ENCODE measurements at places on chromosomes 12 and 14. TPM values are rescaled to one million over a fixed set of nuclear protein-coding genes. Genes with fewer than 3 reads are reported as not detected.
A peak's percentile ranks its signal among the peaks of the same experiment; 100 is the strongest.

The RIPK3 gene
- total RNA-seq, result 15.5 TPM

- peaks cover 3% of the 10 kb centered on the region for H3K4me1 ChIP-seq
- no peak for DNase-seq
- H3K27ac ChIP-seq, result no peak overlapping the region
- H3K27me3 ChIP-seq, result peaks cover 37% of the 10 kb centered on the region
Measured at GRCh38 chr14:24403294-24403998, 4.6 kb downstream of the NYNRIN start.

GRCh38 chr14:77000340-77001270 lies 27.9 kb downstream of the IRF2BPL start:
- H3K27ac ChIP-seq, result peak overlapping the region; percentile 2
- no peaks in the 10 kb centered on the region for H3K36me3 ChIP-seq
- H3K4me3 ChIP-seq, result no peak overlapping the region
- no peak for DNase-seq

GRCh38 chr12:21502164-21502496 lies 541 bp downstream of the GOLT1B start:
- H3K27ac ChIP-seq, result no peak overlapping the region
- H3K4me1 ChIP-seq, result peaks cover 25% of the 10 kb centered on the region
- no peak for DNase-seq
- no peaks in the 10 kb centered on the region for H3K27me3 ChIP-seq

GRCh38 chr14:43438056-43438455 lies 1069.0 kb downstream of the FSCB start:
- H3K4me1 ChIP-seq, result no peaks in the 10 kb centered on the region
- DNase-seq, result no peak
- H3K36me3 ChIP-seq, result peaks cover 6% of the 10 kb centered on the region
- H3K27me3 ChIP-seq, result no peaks in the 10 kb centered on the region
- no peak overlapping the region for H3K4me3 ChIP-seq
- no peak overlapping the region for H3K27ac ChIP-seq

The BEGAIN gene
- total RNA-seq, result not detected

The ATL1 gene
- total RNA-seq, result 1.8 TPM

GRCh38 chr12:84637926-84638325 lies 274.7 kb downstream of the SLC6A15 start:
- no peaks in the 10 kb centered on the region for H3K4me1 ChIP-seq
- no peaks in the 10 kb centered on the region for H3K36me3 ChIP-seq
- H3K27me3 ChIP-seq, result no peaks in the 10 kb centered on the region
- no peak for DNase-seq

DNA sequence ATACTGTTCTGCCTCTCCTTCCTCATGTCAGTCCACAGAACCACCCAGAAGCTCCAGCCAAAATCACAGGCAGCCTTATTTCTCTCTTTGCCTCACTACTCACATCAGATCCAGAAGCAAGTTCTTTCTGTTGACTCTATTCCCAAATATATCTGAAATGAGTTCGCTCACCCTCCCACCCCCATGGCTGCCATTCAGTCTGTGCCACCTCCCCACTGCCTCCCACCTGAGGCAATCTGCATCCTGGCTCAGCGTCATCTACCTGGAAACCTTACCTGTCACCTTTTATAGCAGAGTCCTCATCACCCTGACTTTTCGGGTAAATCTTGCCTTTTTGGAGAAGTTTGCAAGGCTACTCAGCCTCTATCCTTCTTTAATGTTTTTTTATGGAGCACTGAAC lies 501.8 kb downstream of the BCL11B start:
- no peak overlapping the region for H3K4me3 ChIP-seq
- H3K36me3 ChIP-seq, result no peaks in the 10 kb centered on the region
- DNase-seq, result no peak
- H3K27ac ChIP-seq, result no peak overlapping the region
- H3K4me1 ChIP-seq, result no peaks in the 10 kb centered on the region

GRCh38 chr12:42996869-42997431 lies 407.4 kb upstream of the PRICKLE1 start:
- H3K27me3 ChIP-seq, result no peaks in the 10 kb centered on the region
- DNase-seq, result no peak
- H3K27ac ChIP-seq, result no peak overlapping the region
- H3K4me1 ChIP-seq, result no peaks in the 10 kb centered on the region
- H3K4me3 ChIP-seq, result no peak overlapping the region

DNA sequence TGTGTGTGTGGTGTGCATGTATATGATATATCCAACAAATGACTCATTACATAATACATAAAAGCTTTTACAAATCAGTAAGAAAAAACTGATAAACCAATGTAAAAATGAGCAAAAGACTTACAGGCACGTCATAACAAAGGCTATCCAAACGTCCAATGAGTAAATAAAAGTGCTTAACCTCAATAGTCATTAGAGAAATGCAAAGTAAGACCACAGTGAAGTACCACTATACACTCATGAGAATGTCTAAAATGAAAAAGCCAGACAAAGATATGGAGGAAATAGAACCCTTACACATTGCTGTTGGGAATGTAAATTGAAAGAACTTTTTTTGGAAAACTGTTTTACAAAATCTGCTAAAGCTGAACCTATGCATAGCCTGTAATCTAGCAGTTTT lies 7.8 kb downstream of the ABCD2 start:
- H3K27me3 ChIP-seq, result peaks cover 2% of the 10 kb centered on the region
- no peak overlapping the region for H3K4me3 ChIP-seq
- no peaks in the 10 kb centered on the region for H3K36me3 ChIP-seq
- H3K4me1 ChIP-seq, result no peaks in the 10 kb centered on the region
- DNase-seq, result no peak

DNA sequence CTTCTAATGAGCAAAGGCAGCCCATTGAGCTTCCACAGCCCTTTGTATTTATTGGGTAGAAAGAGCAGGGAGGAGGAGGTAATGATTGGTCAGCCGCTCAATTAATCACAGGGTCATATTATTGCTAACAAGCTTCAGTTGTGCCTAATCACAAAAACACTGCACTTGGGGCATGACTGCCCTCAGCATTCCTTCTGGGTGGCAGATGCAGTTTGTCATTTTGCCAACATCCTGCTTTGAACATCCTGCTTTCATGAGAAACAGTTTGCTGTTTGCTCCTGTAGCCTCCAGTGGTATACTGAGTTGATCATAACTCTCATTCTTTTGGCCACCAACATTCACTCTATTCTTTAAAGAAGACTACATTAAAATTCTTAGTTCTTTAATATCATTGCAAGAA lies 462.9 kb upstream of the MIS18BP1 start:
- no peak overlapping the region for H3K4me3 ChIP-seq
- no peaks in the 10 kb centered on the region for H3K27me3 ChIP-seq
- peaks cover 6% of the 10 kb centered on the region for H3K36me3 ChIP-seq
- DNase-seq, result no peak
- H3K4me1 ChIP-seq, result no peaks in the 10 kb centered on the region

The TRIM9 gene
- total RNA-seq, result 0.24 TPM

- no peaks in the 10 kb centered on the region for H3K36me3 ChIP-seq
- H3K4me3 ChIP-seq, result no peak overlapping the region
- no peak overlapping the region for H3K27ac ChIP-seq
- H3K27me3 ChIP-seq, result peaks cover 34% of the 10 kb centered on the region
- DNase-seq, result no peak
- no peaks in the 10 kb centered on the region for H3K4me1 ChIP-seq
Measured at GRCh38 chr14:106610691-106611090, 1084.3 kb downstream of the TMEM121 start.

- H3K36me3 ChIP-seq, result no peaks in the 10 kb centered on the region
- no peak overlapping the region for H3K27ac ChIP-seq
- H3K27me3 ChIP-seq, result peaks cover 3% of the 10 kb centered on the region
Measured at GRCh38 chr12:49974231-49974675, 1.5 kb downstream of the AQP6 start.

The CRACR2A gene
- 134 TPM for total RNA-seq

The P2RX7 gene
- total RNA-seq, result 20.2 TPM

- H3K36me3 ChIP-seq, result no peaks in the 10 kb centered on the region
- H3K4me3 ChIP-seq, result no peak overlapping the region
- no peak overlapping the region for H3K27ac ChIP-seq
- no peaks in the 10 kb centered on the region for H3K4me1 ChIP-seq
- no peak for DNase-seq
- peaks cover 5% of the 10 kb centered on the region for H3K27me3 ChIP-seq
Measured at GRCh38 chr12:46774322-46774633, 51.5 kb downstream of the SLC38A4 start.

The AGAP2 gene
- total RNA-seq, result 47.5 TPM

DNA sequence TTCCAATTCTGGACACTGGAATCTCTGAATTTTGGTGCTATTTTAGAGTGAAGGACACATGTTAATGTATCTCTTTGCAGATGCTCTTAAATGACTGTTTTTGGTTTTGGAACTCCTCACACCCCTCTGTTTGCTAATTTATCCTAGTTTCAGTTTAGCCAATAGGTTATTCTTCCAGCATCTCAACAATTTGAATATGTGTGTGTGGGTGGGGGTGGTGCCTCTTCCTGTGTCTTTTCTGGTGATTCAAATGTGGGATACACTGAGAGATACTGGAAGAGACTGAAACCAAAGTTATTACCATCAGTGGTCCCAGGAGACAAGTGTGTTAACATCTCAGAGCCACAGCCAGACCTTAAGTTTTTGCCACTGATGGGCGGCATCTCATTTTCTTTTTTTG lies 1317.4 kb upstream of the TMEM132C start:
- H3K36me3 ChIP-seq, result no peaks in the 10 kb centered on the region
- no peaks in the 10 kb centered on the region for H3K4me1 ChIP-seq
- no peak overlapping the region for H3K27ac ChIP-seq
- no peaks in the 10 kb centered on the region for H3K27me3 ChIP-seq
- DNase-seq, result no peak
- H3K4me3 ChIP-seq, result no peak overlapping the region

GRCh38 chr14:103315351-103315911 lies 18.6 kb upstream of the EIF5 start:
- no peaks in the 10 kb centered on the region for H3K36me3 ChIP-seq
- H3K4me1 ChIP-seq, result peaks cover 3% of the 10 kb centered on the region
- H3K27ac ChIP-seq, result no peak overlapping the region
- no peak for DNase-seq
- no peak overlapping the region for H3K4me3 ChIP-seq

The KRT74 gene
- not detected for total RNA-seq

DNA sequence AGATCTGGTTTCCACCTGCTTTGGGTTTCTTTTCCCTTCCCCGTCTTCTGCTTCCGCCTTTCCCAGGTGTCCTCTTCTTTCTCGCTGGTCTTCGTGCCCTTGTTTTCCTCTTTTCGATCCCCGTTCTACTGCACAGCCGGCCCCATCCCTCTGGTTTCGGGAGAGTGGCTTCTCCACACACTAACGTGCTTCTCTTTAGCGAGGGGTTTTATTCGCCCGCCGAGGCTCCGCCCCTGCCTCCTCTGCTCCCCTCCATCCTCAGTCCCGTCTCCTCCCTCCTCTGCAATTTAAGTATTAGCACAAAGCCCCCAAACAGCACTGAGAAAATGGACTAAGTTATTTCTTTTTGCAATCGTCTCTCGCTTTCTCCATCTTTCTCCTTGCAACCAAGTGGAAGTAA lies at the start of gene SLC7A8:
Gene SLC7A8 (minus strand): TSS at position 182 of the 400 bp plus-strand sequence. CDS start 746 bp downstream, outside the sequence.
- no peak within 1 kb of the TSS for H3K4me3 ChIP-seq
- no peak within 1 kb of the TSS for H3K27ac ChIP-seq
- H3K27me3 ChIP-seq, result peaks cover 7% of the 10 kb centered on the region
- H3K36me3 ChIP-seq, result no peaks in the 10 kb centered on the region

- H3K27me3 ChIP-seq, result peaks cover 15% of the 10 kb centered on the region
- no peaks in the 10 kb centered on the region for H3K4me1 ChIP-seq
- H3K36me3 ChIP-seq, result no peaks in the 10 kb centered on the region
- H3K27ac ChIP-seq, result no peak overlapping the region
Measured at GRCh38 chr12:12881151-12881909, 10.0 kb upstream of the GPRC5A start.

DNA sequence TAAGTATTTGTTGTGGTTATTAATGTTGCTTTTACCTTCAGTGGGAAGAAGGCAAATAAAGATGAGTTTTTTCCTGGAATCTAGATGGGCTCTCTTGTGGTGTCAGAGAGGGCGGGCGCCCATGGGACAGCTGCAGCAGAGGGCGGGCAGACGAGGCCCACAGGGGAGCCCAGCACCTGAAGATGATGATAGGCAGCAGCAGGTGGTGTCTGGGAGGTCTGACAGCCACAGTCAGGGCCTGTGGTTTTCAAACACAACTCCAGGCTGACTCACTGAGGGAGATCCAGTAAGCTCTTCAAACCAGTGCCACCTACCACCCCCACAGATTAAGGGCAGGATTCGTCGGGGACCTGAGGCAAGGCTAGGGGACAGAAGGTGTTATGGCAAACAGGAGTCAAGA lies 42.8 kb downstream of the NKX2-1 start:
- H3K27me3 ChIP-seq, result peaks cover 14% of the 10 kb centered on the region
- no peaks in the 10 kb centered on the region for H3K36me3 ChIP-seq
- no peak overlapping the region for H3K27ac ChIP-seq
- DNase-seq, result no peak
- no peaks in the 10 kb centered on the region for H3K4me1 ChIP-seq
- H3K4me3 ChIP-seq, result no peak overlapping the region

- H3K27ac ChIP-seq, result no peak overlapping the region
- H3K27me3 ChIP-seq, result peaks cover 11% of the 10 kb centered on the region
- no peak overlapping the region for H3K4me3 ChIP-seq
Measured at GRCh38 chr12:69105101-69105962, 134.0 kb upstream of the CPSF6 start.

DNA sequence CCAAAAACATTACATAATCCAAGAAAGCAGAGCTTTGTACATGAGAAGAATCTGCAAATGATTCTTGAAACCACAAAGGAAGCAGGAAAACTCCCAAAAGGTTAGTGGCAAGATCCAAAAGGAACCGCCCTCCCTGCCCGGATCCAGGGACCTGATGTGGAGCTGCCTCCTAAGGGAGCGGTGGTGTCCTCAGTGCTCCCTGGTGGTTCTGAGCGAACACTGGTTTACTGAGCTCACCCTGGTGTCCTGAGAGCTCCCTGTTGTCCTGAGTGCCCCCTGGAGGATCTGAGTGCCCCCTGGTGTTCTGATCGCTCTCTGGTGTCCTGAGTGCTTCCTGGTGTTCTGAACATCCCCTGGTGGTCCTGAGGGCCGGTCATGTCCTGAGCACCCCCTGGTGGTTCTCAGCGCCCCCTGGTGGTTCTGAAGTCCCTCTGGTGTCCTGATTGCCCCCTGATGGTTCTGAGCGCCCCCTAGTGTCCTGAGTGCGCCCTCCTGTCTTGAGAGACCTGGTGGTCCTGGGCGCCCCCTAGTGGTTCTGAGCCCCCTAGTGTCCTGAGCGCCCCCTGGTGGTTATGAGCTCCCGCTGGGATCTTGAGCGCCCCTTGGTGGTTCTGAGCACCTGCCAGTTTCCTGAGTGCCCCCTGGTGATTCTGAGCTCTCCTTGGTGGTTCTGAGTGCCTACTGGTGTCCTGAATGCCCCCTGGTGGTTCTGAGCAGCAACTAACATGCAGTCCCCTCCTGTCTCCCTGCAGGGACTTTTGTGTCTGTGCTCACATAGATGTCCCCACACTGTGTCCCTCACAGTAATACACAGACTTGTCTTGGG lies 891.1 kb downstream of the TMEM121 start:
- H3K36me3 ChIP-seq, result peaks cover 8% of the 10 kb centered on the region
- DNase-seq, result peak; percentile 84
- peaks cover 33% of the 10 kb centered on the region for H3K4me1 ChIP-seq
- H3K4me3 ChIP-seq, result peak overlapping the region; percentile 69

The NOS1 gene
- total RNA-seq, result not detected

The KRT78 gene
- not detected for total RNA-seq

DNA sequence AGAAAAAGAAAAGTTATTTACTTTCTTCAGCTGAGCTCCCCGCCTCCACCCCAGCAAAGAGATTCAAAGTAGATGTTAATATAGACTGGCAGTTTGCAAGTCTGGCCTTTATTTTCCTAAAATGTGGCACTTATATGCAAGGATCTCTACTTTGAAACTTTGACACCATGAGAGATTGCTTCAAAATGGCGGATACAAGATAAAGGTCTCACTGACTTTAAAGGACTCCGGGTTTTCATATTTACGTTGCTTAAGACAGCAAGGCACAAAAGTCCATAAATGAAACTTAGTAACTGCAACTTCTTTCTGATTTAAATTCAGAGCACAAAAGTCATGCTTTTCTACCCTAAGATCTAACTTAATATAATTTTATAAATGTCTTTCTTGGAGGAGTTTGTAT lies 3.5 kb downstream of the OTX2 start:
- peaks cover 79% of the 10 kb centered on the region for H3K27me3 ChIP-seq
- H3K4me3 ChIP-seq, result no peak overlapping the region
- H3K36me3 ChIP-seq, result peaks cover 32% of the 10 kb centered on the region
- H3K4me1 ChIP-seq, result peaks cover 9% of the 10 kb centered on the region
- no peak for DNase-seq

Data from natural killer cell treated with Interleukin-12 subunit alpha and Interleukin-12 subunit beta and Interleukin-15 and Interleukin-18, amount 100 ng/mL, for 72 hours (primary cell).